Activated CD4-positive, alpha-beta T cell treated with anti-CD3 and anti-CD28 coated beads, Interleukin-2, amount 10 ng/mL, durations not matched to agents 7 days and 5 days (primary cell): ENCODE measurements at places on chromosomes 7 and 10.

DNA sequence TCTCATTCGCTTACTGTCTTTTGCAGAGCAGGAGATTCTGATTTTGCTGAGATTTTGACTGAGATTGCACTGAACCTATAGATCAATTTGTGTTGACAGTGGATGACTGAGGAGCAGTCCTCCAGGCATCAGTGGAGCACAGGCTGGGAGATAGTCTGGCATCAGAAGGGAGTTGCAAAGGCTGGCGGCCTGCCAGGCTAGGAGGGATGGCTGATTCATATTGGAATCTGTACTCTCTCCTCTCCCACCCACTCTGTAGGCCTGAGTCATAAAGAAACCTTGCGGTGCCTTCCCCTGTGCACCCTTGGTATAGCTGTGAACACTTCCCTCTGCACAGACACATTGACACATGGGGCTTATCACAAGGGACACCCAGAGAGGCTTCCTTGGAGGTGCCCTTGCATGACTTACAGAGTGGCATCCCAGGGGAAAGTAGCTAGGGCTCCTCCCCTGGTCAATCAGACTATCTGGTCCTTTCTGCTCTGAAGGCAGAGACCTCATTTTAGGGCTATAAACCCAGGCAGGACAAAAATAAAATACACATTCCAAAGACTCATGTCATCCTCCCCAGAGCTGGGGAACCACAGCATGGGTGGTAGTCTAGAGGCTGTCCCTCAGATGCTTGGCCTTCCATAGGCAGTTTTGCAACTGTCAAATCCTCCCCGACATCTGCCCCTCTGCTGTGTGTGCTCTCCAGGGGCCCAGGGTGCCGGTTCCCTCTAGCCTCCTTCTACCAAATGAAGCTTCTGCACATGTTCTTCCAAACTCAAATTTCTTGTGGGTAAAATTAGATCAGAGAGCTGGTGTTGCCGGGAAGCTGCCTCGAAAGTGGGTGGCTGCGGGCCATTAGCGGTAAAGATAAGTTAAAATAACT, 37.4 kb upstream of the EEPD1 start:
- peak; percentile 67 for DNase-seq

- no peak for DNase-seq
Observed at GRCh38 chr10:77673101-77673500, 35.5 kb upstream of the KCNMA1 start.

GRCh38 chr7:143217806-143218205, 4.0 kb upstream of the TAS2R40 start:
- DNase-seq: no peak

GRCh38 chr10:70508912-70509756, 30.6 kb downstream of the PALD1 start:
- no peak for DNase-seq

- no peak for DNase-seq
Observed at GRCh38 chr7:39265641-39266591, 288.2 kb downstream of the POU6F2 start.

- DNase-seq: no peak
Observed at GRCh38 chr7:20021831-20022230, 195.4 kb downstream of the MACC1 start.

DNA sequence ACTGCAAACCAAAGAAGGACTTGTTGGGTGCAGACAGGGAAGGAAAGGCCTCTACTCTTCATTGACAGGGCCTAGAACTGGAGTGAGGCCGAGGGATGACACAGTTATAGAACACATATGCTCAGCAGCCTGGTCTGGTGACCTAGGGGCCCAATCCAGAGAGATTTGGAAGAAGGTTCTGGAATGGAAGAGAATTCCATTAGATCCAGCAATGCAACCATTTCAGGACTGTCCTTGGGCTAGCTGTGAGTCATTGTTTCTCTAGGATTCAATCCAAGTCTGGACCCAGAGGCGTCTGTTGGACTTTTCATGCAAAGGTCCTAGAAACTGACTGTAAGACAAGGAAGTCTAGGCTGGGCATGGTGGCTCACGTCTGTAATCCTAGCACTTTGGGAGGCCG, 59.2 kb downstream of the WIPF3 start:
- no peak for DNase-seq

DNA sequence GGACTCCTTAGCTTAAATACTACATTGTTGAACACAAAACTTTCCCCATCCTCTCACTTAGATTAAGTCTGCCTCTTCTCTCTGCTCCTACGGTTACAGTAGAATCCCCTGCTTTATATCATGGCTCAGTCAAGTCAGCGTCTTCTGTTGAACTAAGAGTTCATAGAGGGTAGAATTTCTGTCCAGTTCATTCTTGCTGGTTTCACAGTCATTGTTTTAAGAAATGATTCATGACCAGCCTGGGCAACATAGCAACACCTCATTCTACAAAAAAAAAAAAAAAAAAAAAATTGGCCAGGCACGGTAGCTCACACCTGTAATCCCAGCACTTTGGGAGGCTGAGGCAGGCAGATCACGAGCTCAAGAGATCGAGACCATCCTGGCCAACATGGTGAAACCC, 3.7 kb upstream of the ZFYVE27 start:
- no peak for DNase-seq

- DNase-seq: no peak
Observed at GRCh38 chr10:112535531-112535951, 88.5 kb downstream of the VTI1A start.

- DNase-seq: no peak
Observed at GRCh38 chr7:47979832-47980181, 392 bp upstream of the HUS1 start.

DNA sequence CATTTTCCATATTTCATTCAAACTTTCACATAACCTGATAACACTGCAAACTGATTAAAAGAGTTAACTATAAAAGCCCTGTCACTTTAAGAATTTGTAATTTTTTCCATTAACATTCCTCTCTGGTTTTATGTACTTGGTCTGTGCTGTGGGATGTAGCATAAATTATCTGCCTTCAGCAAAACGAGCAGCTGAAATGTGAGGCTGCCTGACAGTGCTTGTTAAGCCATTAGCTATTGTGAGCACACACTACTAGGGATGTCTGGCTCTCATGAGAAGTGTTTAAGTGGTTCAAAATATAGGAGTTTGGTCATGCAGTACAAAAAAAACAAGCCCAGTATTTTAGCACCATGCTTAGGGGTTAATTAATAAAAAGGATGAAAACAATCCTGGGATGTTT, 63.0 kb downstream of the HOXA1 start:
- DNase-seq: no peak

GRCh38 chr10:10584161-10584560, 433.5 kb upstream of the CELF2 start:
- no peak for DNase-seq

DNA sequence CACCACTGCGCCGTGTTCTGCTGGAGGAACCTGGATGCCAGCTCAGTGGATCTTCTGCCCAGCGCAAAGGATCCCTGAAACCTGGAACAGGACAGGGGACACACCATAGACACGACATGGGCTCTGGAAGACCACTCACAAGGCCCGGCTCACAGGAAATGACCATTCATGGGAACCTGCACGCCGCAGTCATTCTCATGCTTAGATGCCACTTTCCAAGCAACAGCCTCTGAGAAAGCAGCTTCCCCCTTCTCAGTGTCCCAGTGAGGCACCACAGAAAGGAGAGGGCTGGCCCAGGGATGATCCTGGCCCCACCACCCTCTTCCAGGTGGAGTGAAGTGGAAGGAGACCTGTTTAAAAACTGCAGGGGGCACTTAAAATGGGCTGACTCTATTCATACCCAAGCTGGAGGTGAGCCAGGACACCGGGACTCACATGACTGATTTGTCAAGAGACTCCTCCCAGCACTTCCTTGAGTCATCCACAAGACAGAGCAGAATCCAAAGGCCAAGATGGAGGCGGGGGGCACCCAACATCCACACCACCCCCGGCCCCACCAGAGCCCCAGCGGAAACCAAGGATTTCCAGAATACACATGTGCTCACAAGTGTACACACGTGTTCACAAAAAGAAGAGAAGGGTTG, 11.2 kb downstream of the CTBP2 start:
- DNase-seq: no peak

- DNase-seq: no peak
Observed at GRCh38 chr10:71094712-71095390, 117.5 kb upstream of the UNC5B start.

GRCh38 chr10:71303569-71303907, 15.5 kb upstream of the SLC29A3 start:
- no peak for DNase-seq

- no peak for DNase-seq
Observed at GRCh38 chr10:75037171-75038153, 74.0 kb upstream of the SAMD8 start.
